ENCODE measurements at places on chromosomes 13 and 19.

DNA sequence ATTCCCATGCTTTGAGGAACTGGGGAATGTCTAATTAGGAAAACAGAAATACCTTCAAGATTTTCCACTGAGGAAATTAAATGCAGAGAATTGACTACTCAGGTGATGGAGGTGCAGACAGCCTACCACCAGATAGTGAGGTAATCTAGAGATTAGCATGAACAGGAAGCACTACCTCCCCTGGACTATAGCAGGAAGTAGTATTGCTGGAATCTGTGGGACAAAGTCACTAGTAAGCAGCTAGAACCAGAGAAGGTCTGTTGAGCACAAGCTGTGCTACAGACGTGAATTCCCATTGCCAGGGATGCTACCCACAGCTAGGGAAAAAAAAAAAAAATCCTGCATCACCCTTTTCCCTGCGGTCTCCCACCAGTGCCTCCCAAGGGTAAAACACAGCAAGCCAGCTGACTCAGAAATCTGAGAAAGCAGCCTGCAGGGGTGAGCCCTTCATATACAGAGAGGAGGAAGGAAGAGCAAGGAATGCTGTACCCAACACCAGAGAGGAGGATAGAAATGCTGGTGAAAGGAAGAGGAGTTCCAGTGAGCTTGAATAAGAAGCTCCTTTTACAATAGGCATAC lies 10.2 kb downstream of the ENOX1 start:
- peak; percentile 59 for DNase-seq

GRCh38 chr13:106041445-106041844 lies 494.0 kb downstream of the EFNB2 start:
- DNase-seq: no peak

DNA sequence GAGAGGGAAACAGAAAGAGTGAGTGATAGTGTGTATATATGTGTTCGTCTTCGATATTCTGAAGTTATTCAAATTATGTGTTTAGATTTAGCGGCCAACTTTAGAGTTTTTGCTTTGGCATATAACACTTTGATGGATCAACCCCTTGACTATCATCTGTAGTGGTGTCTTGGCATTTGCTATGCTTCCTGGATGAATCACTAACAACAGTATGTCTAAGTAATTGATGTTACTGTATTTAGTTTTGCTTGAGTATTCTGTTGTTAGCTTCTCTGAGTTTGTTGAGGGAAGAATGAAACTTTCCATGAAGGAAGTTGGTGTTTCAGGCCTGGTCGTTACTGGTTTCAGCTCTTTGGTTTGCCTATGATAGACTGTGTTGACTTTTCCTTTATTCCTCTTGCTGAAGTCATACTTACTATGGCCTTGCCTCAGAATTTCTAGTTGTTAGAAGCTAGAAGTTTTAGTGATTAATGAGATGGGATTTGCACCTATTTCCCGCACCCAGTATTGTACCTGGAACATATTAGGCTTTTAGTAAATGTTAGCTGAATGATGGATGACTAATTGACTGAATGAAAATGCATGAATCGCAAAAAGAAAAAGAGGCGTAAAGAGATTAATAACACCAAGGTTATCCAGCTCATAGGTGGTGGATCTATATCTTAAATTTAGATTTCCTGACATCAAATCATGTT lies 20.7 kb downstream of the NDFIP2 start:
- DNase-seq: no peak

- peak; percentile 17 for DNase-seq
Measured at GRCh38 chr19:18340990-18341868, 831 bp downstream of the PGPEP1 start.

GRCh38 chr19:632579-633067 lies 714 bp downstream of the POLRMT start:
- DNase-seq: peak; percentile 51

DNA sequence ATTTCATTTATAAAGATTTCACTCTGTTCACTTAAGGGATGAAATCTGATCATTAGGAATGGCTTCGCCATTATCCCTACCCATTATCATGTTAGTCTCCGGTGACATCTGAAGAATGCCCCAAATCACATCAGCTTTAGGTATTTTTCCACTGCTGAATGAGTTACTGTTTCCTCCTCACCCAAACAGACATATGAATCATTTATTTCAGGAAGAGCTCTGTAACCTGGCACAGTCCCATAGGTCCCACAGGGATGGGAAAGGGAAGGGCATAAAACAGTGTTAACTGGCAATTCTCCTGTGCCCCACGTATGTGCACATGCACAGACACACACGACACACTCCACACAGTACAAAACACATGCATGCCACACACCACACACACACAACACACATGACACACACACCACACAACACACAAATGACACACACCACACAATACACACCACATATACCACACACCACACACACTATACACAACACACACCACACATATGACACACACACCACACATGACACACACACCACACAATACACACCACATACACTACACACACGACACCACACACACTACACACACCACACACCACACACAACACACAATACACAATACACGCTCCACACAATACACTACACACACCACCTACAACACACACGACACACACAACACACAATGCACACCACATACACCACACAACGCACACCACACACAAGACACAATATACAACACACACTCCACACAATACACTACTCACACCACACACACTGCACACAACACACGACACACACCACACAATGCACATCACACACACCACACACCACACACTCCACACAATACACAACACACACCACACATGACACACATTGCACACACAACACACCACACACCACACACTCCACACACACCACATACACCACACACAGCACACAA lies 15.4 kb downstream of the TMEM255B start:
- DNase-seq: peak; percentile 37

- no peak for DNase-seq
Measured at GRCh38 chr13:21548577-21548976, 55.4 kb downstream of the MICU2 start.

DNA sequence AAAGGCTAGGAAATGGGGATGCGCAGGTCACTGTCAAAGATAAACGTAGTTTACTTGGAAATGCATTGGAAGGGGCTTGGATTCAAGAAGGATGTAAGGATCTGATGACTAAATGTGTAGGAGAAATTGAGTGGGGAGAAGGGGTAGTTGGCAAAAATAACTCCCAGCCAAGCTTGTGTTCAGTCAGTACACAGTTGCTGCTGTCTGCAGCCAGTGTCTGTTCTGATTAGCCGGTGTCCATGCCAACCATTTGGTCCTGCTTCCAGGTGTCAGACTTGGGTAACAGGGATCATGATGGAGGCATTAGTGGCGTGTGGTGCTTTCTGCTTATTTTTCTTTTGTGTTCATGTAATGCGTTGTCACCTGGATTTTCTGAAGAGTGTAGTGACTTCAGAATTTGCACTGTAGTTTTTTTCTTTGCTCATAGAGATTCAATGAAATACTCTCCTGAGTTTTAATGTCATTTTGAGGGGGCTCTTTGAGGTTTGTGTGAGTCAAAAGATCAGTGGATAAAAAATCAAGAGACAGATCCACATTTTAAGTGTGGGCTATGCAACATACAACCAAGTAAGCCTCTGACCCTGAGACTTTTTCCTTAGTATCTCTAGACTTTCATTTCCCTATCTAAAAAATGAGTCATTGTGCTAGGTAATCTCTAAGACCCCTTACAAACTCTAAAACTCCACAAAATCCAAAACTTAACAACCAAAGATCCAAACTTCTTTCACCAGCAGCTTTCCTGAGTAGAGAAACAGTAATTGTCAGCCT lies 103.9 kb downstream of the WDFY2 start:
- DNase-seq: no peak

- DNase-seq: peak; percentile 22
Measured at GRCh38 chr13:42615691-42616090, 41.7 kb downstream of the TNFSF11 start.

DNA sequence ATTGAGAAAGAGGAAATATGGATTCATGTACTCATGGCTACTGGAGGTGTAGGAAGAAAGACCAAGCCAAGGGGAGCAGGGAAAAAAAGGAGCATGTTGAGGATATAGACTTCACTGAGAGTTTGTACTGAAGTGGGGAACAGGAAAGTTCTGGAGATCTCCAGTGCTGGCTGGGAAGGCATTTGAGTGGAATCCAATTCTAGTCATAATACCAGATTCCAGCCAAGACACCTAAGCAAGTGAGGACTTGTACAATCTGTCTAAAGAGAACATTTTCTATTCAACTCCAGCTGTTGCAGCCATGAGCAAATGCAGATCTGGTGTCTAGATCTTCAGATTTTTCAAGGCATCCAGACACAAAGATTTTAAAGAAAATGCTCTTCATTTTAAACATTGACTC lies 412.5 kb downstream of the OXGR1 start:
- no peak for DNase-seq

DNA sequence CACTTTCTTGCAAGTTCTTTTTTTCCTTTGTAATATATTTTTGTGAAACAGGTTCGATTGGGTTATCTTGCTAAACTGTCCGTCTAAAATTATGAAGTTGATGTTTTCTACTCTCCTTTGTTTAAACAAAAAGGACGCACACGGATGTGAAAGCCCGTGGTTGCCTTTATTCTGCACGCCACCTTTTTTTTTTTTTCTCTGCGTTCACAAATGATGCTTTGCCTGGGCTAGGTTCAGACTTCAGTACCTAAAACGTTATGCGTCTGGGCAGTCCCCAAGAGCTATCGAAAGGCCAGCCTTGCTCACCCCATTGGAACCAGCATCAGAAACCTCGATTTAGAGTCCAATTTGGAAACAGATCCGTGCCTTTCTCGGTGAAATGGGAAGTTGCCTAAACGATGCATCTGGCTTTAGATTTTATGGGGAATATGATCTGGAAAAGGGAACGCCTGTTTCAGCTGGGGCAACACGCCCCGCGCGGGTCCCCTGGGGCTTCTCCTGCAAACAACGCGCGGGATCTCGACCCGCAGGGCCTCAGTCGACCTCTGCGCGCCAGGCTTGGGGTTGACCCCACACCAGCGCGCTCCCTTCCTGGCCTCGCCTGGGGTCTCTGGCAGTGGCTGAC lies 113.9 kb downstream of the KCNRG start:
- DNase-seq: no peak

DNA sequence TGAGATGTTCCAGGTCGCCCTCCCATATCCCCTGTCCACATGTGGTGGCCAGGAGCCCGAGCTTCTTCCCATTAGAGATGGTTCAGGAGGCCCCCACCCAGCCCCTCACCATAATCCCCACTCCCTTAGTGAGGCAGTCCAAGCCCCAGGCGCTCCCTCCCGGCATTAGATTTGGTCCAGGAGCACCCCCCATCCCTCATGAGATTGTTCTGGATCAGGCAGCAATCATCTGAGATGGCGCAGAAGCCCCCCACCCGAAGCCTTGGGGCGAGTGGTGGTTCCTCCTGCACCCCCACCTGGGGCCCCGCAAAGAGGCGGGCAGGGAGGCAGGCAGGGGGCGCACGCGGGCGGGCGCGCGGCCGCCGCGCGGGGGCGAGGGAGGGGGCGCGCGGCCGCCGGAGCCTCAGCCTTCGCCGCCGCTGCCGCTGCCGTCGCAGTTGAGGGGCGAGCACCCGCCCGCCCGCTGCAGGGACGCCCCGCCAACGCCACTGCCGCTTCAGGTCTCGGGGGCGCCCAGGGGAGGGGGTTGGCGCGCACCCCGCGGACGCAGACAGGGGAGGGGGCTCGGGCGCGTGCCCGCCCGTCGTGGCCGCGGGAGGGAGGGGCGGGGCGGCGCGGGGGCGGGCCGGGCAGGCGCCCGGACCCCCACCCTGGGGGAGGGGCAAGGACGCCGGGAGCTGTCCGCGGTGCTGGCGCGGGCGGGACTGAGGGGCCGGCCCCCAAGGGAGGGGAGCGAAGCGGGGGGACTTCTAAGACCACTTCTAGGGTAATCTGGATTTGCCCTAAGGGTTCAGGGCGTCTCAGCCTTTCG lies 46.4 kb upstream of the SHKBP1 start:
- DNase-seq: no peak

DNA sequence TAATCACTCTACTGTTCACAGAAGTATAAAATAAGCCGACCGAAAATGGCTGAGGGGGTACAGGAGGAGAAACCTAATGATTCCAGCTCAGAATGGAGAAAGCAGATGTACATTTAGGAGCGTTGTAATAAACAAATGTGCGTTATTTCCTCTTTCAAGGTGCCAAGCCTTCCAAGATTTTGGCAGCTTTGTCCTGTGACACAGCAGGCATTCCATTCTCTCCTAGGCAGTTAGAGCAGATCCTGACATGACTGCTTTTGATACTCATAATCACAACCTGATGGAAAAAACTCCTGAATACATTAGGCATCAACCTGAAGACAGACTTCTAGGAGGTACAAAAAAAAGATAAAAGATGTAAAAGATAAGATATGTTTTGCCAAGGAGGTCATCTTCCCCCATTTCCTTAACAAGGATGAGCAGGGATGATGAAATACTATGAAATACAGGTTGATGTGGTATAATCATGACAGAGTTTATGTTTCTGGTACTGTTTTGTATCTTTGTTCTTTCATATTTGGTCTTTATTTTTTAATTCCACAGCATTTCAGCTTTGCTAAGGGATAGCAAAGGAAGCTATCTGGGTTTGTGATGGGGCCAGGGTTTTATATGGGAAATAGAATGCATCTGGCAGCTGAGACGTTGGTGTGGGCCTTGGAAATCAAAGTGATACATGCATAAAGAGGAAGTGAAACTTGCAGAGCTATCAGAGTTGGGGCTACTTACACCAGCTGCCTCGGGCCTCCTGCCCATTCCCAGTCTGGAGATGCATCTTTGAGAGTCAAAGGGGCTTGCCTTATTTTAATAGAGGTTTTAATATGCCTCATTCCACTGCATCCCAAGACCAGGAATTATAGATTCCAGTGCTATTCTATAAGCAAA lies 222.5 kb downstream of the OXGR1 start:
- DNase-seq: peak; percentile 33

DNA sequence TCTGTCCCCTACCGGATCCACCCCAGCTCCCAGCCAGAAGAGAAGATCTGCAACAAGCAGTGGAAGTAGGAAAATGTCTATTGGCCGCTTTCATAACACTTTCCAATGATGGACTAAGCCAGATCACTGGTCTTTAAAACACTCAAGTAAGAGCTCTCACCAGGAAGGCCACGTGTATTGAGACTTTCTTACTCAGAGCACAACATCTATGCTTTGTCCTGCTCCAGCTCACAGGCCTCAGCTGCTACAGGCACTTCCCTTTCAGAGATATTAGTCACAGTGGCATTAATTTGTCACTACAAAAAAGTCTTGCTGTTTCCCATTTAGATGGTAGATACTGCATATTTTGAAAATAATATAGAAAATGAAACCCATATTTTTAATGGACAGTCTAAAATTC lies 164.2 kb downstream of the ABCC4 start:
- peak; percentile 5 for DNase-seq

- DNase-seq: no peak
Measured at GRCh38 chr19:1270213-1270853, 1.2 kb downstream of the CIRBP start.

GRCh38 chr19:39479916-39480315 lies 722 bp upstream of the TIMM50 start:
- no peak for DNase-seq

DNA sequence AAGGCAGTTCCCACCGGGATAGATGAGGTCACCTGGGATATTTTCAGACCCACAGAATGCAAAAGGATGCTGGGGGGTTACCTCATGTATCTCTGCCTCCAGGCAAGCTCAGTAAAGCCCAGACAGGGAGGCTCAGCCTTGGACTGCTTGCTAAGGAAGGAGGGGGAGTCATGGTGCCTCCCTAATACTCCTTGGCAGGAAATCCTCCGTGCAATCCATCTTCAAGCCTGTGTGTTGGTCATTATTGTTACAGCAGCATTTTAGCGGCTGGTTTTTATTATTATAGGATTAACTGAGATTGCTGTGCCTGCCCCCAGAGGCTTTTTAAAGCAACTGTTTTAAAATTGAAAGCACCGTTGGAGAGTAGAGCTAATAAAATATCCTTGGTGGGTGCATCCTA lies 188.5 kb upstream of the UBL3 start:
- DNase-seq: peak; percentile 83

GRCh38 chr19:23437901-23438300 lies 42.6 kb upstream of the ZNF91 start:
- DNase-seq: no peak
